ENCODE measurements at places on chromosomes 11 and 22.

DNA sequence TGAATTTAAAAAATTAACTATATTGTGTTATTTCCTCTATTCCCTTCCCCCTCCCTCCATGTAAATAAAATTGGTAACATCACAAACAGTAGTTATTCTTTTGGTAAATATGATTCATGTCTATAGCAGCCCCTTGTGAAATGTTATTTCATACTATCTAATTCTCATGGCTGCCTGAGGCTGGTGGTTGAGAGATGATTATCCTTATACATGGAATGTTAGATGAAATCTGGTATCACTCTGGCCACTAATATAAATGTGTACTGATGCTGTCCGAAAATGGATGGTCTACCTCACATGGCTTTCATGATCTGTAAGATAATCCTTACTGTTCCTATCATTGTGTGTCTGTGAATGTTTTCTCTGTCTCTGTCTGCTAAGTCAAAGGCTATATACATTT, 25.0 kb upstream of the EXPH5 start:
- DNase-seq, result no peak

DNA sequence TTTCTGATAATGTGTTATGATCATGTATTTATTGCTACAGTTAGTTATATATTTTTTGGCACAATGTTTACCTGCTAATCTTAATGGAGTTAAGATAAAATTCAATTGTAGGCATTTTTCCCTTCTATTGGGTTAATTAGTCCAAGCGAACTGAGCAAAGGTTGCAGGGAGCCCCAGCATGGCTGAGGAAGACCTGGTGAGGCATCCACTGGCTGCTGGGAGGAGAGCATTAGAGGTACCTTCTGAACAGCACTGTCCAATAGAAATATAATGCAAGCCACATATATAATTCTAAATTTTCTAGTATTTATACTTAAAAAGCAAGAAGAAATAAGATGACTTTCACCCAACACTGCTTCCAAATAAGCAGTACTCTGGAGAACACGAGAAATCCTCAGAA, 689 bp upstream of the TMEM126A start:
- DNase-seq, result no peak

DNA sequence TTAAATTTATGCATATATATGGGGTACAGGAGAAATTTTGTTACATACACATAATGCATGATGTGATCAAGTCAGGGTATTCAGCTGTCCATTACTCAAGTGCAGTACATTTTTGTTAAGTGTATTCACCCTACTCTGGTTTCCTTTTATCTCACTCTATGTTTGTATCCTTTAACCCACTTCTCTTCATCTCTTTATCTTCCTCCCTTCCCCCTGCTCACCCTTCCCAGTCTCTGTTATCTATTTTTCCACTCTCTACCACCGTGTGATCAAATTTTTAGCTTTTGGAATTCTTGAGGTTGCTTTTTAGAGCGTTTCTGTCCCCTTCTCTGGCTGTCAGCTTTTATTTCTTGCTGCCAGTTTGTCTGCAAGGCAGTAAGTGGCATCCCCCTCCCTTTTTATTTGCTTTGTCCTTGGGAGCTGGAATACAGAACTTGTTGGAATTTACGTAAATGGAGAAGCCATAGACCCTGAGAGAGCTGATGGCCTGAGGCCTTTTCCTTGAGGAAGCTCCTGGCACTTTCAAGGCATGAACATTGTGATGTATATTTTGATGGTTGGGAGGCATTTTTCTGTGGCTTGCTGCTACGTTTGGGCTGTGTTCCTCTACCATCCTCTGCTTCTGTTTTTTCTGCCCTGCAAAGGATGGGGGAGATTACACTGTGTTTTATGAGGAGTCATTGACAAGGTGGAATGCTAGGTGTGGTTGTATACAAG, 148.6 kb downstream of the LDLRAD3 start:
- DNase-seq, result no peak

GRCh38 chr11:100536979-100537378, 150.1 kb upstream of the ARHGAP42 start:
- DNase-seq, result no peak

DNA sequence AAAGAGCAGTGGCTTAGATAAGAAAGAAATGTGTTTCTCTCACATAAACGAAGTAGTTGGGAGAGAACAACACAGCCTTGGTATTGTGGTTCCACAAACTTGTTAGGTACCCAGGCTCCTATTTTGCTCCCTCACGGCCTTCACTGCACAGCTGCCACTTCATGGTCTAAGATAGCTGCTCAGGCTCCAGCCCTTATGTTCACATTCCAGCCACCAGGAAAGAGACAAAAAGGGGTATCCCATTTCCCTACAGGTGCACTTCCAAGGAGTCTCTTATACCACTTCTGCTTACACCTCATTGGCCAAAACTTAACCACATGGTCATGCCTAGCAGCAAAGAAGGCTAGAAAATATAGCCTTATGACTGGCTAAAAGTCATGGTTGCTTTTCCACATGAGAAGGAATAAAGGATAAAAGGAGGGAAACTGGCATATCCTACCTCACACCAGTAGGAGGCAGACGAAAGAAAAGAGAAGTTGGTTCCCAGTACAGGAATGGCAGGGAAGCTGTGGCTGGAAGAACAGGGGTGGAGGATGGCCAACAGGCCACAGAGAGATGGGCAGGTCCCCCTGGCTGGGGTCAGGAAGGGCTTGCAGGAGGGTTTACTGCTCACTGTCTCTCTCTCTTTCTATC, 5.4 kb upstream of the HDHD5 start:
- no peak for DNase-seq

GRCh38 chr11:16097543-16097942, 258.8 kb downstream of the SOX6 start:
- DNase-seq, result no peak

- no peak for DNase-seq
Measured at GRCh38 chr11:8937159-8937558, 4.4 kb upstream of the C11orf16 start.

DNA sequence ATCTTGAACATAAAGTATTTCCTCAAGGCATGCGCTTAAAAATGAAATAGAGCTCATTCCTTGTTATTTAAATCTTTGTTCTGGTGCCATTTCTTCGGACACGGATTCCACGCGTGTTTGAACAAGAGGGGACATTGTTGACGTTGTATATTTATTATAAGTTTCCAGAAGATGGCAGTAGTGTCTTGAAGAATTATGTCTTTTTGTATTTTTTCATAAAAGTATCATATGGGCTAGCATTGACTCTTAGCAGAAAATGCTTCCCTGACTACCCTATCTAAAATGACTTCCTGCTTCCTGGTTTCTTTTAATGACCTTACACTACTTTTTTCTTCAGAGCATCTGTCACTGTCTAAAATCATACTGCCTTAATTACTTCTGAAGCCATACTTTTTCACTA, 20.4 kb downstream of the BIRC2 start:
- no peak for DNase-seq

GRCh38 chr11:11731311-11732083, 109.7 kb upstream of the GALNT18 start:
- DNase-seq, result no peak

GRCh38 chr11:1597331-1597993, 632 bp downstream of the KRTAP5-2 start:
- DNase-seq, result no peak

DNA sequence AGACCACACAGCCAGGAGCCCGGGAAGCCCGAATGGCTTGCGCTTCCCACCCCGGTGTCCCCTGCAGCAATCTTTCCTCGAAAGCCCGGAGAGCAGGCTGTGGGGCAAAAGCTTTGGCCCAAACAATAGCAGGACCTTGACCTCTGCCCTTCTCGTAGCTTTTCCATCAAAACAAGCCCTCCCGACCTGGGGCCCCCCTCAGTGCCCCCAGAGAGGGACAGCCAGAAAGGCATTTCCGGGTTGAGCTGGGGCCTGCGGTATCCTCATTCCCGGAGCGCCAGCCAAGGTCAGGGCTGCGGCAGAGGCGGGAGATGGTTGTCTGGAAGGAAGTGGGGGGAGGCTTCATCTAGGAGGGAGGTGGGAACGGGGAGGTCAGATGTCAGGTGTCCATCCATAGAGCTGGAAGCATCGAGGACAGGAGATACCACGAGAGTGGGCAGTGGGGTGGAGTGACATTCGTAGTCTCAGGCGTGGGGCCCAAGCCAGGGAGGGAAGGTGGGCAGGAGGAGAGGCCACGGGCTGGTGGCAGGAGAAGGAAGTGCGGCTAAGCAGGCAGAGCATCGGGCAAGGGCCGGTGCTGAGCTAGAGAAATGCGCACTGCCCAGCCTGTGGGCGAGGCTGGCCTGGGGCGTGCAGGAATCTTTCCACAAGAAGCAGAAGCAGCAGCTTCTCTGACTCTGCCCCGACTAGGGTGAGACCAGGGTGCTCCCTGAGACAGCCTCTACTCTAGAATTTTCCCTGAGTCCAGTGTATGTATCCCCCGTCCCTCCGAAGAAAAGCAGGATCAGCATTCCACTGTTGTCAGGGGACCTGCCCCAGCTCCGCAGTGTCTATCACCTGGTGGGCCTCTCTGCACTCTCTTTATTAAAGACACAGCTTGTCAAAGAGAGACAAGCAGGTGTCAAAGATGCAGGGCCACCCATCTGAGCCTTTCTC, 14.3 kb downstream of the PDGFB start:
- no peak for DNase-seq

GRCh38 chr22:26395926-26396325, 33.1 kb upstream of the ASPHD2 start:
- no peak for DNase-seq

GRCh38 chr11:120326228-120326627, 1.1 kb downstream of the TLCD5 start:
- no peak for DNase-seq

- no peak for DNase-seq
Measured at GRCh38 chr22:32232191-32232830, 22.8 kb downstream of the SLC5A4 start.

DNA sequence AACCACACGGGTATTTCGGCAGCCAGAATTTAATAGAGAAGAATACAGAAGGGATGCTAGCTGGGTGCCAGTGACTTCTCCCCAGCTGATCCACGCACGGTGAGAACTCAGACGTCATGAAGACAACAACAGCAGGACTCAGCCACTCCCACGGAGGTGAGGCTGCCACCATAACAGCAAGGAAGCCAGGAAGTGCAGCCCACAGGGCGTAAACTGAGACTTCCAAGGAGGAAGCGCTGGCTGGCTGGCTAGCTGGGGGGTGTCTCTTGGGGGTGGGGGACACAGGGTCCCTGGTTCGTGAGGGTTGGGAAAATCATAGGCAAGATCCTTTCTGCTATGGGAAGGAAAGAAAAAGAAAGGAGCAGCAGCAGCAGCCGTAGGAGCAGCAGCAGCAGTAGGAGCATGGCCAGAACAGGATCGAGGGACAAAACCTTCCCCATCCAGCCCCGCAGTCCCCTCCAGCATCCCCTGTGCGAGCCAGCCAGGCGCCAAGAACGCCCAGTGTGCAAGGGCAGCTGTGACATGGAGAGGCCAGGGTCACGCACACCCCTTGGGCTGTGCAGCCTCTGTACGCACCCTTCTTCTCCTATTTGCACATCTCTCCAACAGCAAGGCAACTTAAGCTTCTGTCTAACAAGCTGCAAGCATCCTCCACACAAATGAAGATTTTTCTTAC, 49.6 kb upstream of the SHANK2 start:
- DNase-seq, result no peak

Data from CD4-positive, alpha-beta T cell treated with Interleukin-17A for 4 hours (primary cell).